Astrocyte of the cerebellum (primary cell): ENCODE measurements at places on chromosomes 7 and 10.
A peak's percentile ranks its signal among the peaks of the same experiment; 100 is the strongest.

DNA sequence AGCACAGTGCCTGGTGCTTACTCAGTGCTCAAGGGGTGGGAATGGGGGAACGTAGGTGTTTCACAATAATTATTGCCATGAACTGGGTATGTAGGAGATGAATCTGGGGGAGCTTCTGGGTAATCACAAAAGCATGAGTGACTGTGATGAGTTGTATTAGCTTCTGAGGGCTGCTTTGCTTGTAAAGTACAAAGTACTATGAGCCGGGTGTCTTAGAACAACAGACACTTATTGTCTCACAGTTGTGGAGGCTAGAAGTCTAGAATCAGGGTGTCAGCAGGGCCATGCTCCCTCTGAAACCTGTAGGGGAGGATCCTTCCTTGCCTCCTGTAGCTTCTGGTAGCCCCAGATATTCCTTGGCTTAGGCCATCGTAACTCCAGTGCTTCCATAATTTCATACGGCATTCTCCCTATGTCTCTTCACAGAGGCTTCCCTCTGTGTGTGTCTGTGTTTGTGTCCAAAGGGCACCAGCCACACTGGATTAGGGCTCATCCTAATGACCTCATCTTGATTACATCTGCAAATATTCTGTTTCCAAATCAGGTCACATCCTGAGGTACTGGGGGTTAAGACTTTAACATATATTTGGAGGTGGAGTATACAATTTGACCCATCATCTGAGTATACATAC, 84.8 kb upstream of the AGBL3 start:
- no peak for DNase-seq

GRCh38 chr10:110725801-110726630, 81.9 kb downstream of the RBM20 start:
- no peak for DNase-seq

- no peak for DNase-seq
Measured at GRCh38 chr10:18400906-18401245, 250.5 kb downstream of the NSUN6 start.

DNA sequence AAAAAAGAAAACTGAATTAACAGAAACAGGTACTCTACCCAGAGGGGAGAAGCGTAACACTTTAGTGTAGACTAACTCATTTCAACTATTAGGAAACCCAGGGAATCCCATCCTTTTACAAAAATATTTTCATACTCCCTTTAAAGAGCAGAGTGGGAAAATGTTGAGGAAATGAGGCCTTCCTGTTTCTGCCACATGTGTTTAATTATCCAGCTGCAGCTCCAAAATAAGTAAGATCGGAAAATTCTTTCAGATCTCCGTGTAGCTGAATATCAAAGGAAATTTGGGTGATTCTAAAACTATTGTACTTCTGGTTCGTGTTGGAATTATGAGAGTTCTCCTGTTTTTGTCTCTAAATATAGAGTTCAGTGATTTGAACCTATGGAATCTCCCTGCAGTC, 58.0 kb upstream of the CAV2 start:
- DNase-seq: no peak

DNA sequence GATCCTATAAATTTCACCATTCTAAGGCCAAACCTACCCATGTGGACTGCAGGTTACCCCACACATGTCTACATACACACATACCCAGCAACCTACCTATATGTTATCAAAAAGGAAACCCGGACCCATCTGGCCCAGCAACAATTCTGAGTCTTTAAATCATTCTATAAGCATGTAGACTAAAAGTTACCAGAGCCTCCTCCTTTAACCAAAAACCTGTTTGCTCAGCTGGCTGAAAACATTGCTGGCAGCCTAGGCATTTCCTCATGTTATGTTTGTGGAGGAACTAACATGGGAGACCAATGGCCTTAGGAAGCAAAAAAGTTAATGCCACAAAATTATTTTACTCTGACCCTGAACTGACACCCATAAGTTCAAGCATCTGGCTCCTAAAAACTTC, 5.3 kb upstream of the ADCK2 start:
- no peak for DNase-seq

GRCh38 chr7:20791538-20792434, 5.1 kb upstream of the SP8 start:
- DNase-seq: no peak

- DNase-seq: peak; percentile 29
Measured at GRCh38 chr7:102439963-102440795, 6.8 kb downstream of the ORAI2 start.

GRCh38 chr10:87734987-87735827, 75.5 kb downstream of the PAPSS2 start:
- peak; percentile 44 for DNase-seq

GRCh38 chr10:62637249-62638061, 167.1 kb upstream of the ADO start:
- DNase-seq: no peak

DNA sequence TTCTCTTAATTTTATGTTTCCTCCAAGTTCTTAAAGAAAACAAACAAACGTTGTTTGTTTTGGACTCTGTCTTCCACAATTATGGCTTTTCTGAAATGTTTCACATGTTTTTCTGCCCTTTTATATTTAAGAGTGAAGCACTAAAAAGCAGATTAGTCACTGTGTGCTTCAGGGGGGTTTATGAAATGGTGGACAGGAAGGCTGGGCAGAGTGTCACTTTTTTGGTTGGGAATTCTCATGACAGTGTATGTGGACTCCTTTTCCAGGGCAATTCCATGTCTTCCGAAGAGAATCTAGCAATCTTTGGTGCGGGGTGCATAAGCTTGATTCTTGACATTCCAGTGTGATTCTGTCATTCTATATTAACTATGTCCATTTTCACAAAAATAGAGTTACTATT, 669.4 kb downstream of the PARD3 start:
- no peak for DNase-seq

DNA sequence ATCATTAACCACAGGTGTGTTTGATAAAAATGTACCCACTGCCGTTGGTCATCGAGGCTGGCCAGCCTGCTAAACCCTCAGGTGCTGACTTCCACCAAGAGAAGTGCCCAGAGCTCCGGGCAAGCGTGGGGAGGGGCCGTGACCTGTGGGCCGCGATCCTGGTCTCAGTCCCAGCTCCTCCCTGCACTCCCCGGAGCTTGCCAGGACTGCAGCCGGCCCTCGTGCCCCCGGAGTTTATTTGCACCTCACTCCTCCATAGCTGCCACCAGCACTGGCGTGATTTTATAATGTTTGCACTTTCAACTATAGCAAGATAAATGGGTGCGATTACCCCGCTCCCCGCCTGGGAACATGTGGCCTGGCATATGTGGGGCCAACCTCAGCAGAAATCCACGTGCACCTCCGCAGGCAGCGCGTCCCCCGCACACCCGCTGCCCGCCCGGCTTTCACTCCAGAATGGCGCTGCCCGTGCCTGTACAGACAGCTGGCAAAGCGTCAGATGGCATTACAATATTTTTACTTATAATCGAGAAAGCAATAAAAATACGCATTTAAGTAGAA, 30.8 kb downstream of the UNCX start:
- no peak for DNase-seq

- DNase-seq: no peak
Measured at GRCh38 chr10:85612378-85612775, 754.2 kb downstream of the GRID1 start.

- DNase-seq: no peak
Measured at GRCh38 chr10:35636956-35637355, 5.1 kb downstream of the FZD8 start.

- no peak for DNase-seq
Measured at GRCh38 chr10:61592581-61592980, 70.1 kb upstream of the CABCOCO1 start.

GRCh38 chr7:70700941-70701425, 431.0 kb upstream of the GALNT17 start:
- DNase-seq: no peak

DNA sequence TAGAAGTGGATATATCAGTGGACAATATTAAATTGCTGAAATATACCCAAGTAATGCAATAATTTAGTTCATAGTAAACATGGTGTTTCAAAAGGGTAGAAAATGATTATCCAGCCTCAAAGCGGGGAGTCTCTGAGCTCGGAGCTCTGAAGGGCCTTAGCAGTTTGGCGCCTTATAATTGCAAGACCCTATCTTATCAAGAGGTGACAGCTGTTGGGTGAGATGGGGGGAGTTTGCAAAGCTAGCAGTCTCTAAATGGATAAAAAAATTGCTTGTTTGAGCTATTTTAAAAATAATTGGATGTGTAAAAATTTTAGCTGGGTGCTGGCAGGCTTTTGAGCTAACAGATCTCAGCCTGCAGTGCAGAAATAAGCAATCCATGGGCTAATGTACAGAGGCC, 219.2 kb downstream of the CCSER2 start:
- no peak for DNase-seq

DNA sequence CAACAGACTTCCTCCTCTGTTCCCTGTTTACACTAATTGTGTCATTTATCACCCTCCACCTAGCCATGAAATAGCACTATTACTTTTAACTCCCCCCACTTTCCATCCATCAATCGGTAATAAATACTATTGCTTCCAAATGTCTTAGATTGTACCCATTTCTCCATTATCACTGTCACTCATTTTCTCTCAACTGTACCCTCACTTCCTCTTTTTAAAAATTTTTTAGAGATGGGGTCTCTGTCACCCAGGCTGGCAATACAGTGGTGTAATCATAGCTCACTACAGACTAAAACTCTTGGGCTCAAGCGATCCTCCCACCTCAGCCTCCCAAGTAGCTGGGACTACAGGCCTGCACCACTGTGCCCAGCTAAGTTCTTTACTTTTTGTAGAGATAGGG, 123.5 kb upstream of the EGR2 start:
- no peak for DNase-seq

DNA sequence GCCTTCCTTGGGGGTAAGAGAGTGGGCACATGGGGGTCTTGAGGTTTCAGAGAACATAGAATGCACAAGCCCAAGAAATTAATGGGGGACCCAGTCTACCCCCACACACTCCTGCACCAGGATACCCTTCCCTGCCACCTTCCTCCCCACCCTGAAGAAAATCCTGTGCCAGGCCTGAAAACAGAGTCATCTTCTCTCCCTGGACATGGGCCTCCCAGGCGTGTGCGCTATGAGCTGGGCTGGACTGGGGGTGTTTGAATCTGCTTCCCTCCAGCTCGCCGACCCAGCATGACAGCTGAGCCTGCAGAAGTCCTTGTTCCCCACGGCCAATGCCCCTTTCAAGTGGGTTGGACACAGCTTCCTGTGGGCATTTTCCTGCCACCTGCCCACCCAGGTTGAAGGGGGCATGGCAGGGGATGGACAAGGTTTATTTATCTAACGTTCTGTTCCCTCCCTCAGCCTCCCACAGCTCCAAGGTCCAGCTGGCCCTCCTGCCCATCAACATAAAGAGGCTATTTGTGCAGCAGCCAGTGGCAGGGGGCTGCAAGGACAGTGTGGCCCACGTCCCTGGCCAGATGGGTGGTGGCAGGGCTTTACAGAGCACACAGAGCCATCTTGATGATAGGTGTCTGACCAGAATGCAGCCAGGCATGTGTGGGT, 141.0 kb downstream of the SH3PXD2A start:
- no peak for DNase-seq

DNA sequence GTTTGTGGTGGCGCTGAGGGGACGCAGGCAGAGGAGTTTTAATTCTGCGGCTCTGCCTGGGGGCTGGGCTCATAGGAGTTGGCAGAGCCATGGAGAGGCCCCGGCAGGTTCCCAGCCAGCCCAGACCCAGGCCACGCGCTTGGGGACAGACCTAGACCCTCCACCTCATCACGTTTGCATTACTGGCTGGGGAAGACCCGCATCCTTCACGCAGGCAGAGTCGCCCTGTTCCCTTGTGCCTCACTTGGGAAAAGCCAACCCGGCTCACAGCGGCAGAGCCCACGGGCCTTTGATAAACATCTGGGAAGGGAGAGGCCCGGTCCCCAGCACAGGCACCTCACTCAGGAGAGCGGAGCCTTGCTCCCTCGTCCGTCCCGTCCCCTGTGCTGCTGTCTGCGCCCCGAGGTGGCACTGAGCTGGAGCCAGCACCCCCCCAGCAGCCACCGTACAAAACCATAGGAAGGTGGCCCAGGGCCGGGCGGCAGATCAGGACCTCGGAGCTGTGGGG, 112.8 kb downstream of the CYTH3 start:
- no peak for DNase-seq

GRCh38 chr7:152011860-152012259, 13.6 kb upstream of the GALNT11 start:
- no peak for DNase-seq

GRCh38 chr7:142626420-142627035, 122.7 kb upstream of the PRSS1 start:
- DNase-seq: no peak

- DNase-seq: no peak
Measured at GRCh38 chr10:22849077-22849805, 78.6 kb upstream of the ARMC3 start.

- DNase-seq: no peak
Measured at GRCh38 chr7:84722086-84722485, 464.8 kb downstream of the SEMA3D start.

- no peak for DNase-seq
Measured at GRCh38 chr10:11678074-11678793, 63.9 kb upstream of the ECHDC3 start.

GRCh38 chr10:77625379-77625778, 12.2 kb downstream of the KCNMA1 start:
- DNase-seq: no peak

DNA sequence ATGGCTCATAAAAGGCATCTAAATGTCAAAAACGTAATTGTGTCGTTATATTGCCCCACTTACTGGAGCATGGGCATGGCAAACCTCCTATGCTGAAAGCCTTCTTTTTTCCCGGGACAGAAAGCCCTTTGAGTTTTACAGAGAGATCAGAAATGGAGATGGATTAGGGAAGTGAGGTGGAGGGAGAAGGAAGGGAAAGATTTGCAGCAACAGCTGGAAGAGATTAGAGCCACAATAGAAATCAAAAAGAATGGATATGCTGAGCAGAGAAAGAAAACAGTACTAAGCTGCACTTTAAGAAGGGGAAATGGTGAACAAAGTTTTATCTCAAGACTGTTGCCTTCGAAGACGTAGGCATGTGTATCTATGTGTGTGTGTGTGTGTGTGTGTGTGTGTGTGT, 97.2 kb upstream of the PCGF5 start:
- DNase-seq: no peak

GRCh38 chr10:29980084-29980483, 79.3 kb downstream of the JCAD start:
- no peak for DNase-seq

DNA sequence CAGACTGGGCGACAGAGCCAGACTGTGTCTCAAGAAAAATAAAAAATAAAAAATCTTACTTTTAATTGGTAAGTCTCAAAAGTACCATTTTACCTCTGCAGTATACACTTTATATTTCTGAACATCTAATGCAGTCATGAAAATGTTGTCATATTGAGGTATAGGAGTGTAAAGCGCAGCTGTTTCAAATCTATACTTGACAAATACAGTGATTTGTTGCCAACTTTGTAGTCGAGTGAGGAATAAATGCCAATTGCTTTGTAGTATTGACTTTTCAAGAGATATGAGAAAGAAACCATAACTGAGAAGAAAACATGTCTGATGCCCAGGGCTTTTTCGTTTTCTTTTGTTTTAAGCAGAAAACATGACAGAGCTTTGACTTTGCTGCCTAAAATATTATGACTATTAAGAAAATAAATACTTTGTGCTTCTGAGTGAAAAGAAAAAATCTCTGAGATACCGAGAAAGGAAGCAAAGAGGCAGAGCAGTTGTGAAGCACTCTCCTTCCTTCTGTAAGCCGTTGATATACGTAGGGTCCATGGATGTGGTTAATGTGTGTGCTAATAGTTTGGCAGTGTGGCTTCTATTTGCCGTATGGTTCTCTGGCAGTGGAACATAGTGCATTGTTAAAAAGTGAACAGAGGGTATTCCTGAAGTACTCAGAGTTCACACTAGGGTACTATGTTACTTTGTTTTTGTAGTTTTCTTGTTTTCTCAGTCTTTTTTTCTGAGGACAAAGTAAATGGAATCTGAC, 38.2 kb downstream of the AVL9 start:
- DNase-seq: peak; percentile 16

GRCh38 chr10:68878496-68878895, 22.6 kb upstream of the DDX50 start:
- no peak for DNase-seq
